ENCODE measurements at places on chromosomes 1 and 21.

DNA sequence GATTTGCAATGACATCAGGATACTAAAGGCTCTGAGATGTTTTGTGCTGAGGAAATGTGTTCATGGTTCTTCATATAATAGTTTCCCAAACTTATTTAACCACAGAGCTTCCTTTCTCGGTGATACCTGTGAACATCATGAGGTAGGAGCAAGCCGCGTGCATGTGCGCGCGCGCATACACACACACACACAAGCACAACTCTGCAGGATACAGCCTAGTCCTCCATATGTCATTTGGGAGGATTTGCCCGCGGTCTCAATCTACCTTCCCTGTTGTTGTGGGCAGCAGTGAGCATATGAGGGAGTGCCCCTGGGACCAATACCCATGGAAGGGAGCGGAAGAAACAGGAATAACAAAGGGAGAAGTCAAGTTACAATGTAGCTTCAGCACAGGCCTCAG, 12.2 kb upstream of the TTC4 start:
- no peak for DNase-seq

- DNase-seq = no peak
Measured at GRCh38 chr1:210027994-210028393, 90.0 kb downstream of the SYT14 start.

GRCh38 chr1:88708011-88708410, 23.9 kb downstream of the PKN2 start:
- DNase-seq = no peak

- DNase-seq = peak; percentile 96
Measured at GRCh38 chr1:77683160-77684148, 996 bp upstream of the ZZZ3 start.

- no peak for DNase-seq
Measured at GRCh38 chr1:221794079-221794670, 52.3 kb upstream of the DUSP10 start.

DNA sequence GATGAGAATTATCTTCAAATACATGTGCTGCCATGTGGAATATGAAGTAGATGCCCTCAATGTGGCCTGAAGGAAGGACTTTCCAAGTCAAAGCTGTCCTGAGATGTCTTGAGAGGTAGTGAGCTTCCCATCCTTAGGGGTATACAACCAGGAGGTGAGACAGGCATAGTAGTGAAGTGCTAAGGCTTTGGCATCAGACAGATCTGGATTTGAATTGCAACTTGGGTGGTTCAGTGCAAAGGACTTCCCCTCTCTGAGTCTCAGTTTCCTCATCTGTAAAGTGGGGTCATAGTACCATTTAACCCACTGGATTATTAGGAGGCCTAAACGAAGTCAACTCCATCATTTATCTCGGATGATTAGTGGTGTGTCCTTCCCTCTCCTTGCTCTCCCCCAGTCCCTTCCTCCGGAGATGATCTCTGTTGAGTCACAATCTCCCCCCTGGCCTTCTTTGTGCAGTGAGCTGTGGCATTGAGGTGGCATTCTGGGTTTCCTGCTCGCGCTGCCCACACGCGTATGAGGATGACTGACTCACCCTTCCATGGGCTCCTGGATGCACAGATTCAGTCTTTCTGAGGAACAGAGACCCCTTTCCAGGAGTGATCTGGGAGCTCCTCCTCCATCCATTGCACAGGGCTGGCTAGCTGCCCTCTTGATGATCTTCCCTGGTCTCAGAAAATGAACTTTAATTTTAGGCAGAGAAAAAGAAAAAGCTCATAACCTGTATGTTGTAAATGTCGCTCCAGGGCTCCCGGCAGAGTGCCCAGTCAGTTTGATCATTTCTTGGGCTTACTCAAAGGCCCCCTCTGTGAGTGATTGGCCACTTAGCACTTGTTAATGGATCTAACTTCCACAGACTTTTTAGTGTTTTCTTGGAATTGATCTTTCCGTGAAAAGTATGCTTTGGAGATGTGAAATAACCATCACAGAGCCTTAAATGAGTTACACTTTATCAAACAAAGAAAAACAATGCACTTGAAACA, 354.6 kb downstream of the PTPRU start:
- no peak for DNase-seq

DNA sequence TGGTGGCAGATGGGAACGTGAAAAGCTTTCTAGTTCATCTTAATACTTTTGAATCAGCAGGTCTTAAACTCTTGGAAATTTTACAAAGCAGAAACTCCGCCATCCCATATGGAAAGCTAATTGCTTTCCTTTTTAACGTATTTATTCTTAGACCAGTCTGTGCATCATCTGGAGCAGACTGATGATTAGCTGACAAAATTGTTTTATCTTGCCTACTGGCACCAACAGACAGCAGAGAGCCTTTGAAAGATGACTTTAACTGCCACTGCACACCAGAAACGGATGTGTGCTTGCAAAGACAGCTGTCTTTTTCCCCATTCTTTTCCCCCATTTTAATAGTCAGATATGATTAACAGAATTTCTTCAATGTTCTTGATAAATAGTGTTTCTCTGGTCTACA, 97.0 kb downstream of the PLD5 start:
- DNase-seq = no peak
